Epithelial cell of prostate (primary cell): ENCODE measurements at places on chromosomes 12 and 14.

GRCh38 chr14:100554696-100555320, 32.4 kb downstream of the BEGAIN start:
- DNase-seq, result no peak

DNA sequence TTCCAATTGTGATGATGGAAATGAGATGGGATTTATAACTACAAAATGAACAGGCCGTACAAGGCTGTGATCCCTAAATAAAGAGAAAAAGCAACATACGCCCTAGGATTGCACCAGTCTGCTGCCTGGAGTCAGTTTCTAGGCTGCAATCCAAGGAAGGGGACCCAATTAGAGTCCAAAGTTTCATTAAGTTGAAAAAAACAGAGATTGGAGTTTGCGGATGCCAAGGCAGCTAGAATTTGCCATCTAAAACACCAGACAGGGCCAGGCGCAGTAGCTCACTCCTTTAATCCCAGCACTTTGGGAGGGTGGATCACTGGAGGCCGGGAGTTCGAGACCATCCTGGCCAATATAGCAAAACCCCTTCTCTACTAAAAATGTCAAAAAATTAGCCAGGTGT, 661.0 kb downstream of the RPS29 start:
- no peak for DNase-seq

DNA sequence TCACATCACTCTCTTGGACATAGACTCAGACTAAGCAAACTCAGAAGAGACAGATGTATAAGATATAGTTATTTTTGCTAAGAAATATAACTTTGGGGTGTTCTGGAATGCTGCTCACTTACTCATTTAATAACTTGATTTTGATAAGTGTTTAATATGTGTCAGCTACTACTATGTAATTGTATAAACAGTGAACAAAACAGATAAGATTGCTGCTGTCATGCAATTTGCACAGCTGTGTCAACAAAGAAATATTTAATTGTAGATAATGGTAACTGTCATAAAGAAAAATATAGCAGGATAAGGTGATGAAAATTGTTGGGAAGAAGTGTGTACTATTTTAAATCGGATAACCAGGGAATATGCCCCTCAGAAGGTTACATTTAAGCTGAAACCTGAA, 84.1 kb upstream of the ZDHHC17 start:
- DNase-seq, result no peak

DNA sequence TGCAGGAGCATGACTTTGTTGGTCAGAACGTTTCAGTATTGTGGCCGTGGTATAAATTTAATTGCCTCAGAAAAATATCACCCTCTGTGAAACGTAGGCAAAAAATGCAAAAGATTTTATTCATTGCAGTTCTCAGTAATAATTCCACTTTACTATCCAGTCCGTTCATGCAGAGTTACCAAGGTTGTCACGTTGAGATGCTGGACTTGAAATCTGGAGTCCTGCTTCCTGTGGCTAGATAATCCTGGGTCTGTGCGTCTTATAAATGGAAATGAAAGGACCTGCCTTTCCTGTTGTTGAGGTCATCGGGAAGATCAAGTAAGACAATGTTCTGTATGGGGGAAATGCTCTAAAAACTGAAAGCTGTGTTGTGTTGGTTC, 1.3 kb upstream of the AVPR1A start:
- no peak for DNase-seq

GRCh38 chr14:78302841-78303240, 132.7 kb downstream of the NRXN3 start:
- DNase-seq, result no peak

GRCh38 chr12:66823857-66824570, 145.1 kb upstream of the GRIP1 start:
- DNase-seq, result peak; percentile 85

- DNase-seq, result no peak
Observed at GRCh38 chr12:64558754-64559153, 51.5 kb upstream of the RASSF3 start.

DNA sequence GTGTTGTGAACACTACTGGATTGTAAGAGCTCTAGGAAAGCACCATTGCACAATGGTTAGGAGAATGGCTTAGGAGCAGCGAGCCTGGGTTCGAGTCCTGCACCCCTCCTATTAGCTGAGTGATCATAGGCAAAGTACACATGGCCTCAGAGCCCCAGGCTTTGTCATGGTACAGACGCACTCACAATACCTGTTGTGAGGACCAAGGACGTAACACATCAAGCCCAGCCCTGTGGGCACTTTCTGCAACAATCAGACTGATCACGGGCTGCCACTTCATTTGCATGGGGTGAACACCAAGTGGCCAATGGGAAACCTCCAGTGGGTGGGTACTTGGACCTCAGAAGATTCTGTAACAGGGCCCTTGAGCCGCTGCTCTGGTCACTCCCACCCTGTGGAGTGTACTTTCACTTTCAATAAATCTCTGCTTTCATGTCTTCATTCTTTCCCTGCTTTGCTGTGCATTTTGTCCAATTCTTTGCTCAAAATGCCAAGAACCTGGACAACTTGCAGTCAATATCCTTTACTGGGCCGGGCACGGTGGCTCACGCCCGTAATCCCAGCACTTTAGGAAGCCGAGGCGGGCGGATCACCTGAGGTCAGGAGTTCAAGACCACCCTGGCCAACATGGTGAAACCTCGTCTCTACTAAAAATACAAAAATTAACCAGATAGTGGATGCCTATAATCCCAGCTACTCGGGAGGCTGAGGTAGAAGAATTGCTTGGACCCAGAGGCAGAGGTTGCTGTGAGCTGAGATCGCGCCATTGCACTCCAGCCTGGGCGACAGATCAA, 28.2 kb downstream of the GLRX5 start:
- DNase-seq, result no peak

- DNase-seq, result no peak
Observed at GRCh38 chr12:125186471-125187147, 121.4 kb downstream of the AACS start.

GRCh38 chr12:58615047-58615446, 305.3 kb downstream of the LRIG3 start:
- no peak for DNase-seq

- no peak for DNase-seq
Observed at GRCh38 chr12:24630446-24630845, 318.5 kb downstream of the BCAT1 start.

DNA sequence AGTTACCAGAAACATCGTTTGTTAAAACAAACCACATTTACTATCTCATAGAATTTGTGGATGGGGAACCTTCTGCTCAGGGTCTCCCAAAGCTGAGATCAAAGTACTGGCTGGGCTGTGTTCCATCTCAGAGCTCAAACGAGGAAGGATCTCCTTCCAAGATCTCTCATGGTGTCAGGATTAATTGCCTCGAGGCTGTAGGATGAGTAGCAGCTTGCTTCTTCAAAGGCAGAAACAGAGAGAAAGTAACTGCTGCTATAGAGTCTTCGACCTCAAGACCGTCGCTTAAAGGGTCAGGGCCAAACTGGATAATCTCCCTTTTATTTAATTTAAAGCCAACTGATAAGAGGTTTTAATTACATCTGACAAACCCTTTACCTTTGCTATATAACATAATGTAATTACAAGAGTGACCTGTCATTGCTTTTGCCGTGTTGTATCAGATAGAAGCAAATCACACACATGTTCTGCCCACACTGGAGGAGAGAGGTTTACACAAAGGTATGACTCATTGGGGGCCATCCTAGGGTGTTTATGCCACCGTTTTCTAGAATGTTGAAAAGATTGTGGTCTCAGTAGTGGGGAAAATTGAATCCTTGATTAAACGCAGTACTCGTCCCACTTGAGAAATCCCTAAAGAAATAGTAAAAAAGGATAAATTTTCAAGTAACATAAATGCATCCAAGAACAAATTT, 868.8 kb upstream of the TMEM132C start:
- no peak for DNase-seq

DNA sequence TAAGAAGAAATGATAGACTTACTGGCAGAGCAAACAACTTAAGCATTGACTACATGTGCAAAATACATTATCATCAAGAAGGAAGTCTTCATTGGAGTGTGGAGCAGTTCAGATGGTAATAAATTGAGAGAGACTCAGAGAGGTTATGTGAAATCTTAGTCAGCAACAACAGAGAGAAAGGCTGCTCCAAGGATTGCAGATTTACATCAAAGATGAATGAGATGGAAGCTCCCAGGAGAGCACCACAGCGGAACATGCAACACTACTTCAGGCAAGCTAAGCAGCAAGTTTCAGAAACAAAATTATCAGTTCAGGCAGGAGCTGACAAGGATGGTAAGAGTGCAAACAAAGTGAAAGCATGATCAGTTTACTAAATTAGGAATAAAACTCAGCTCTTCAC, 882.3 kb downstream of the LRFN5 start:
- DNase-seq, result no peak

DNA sequence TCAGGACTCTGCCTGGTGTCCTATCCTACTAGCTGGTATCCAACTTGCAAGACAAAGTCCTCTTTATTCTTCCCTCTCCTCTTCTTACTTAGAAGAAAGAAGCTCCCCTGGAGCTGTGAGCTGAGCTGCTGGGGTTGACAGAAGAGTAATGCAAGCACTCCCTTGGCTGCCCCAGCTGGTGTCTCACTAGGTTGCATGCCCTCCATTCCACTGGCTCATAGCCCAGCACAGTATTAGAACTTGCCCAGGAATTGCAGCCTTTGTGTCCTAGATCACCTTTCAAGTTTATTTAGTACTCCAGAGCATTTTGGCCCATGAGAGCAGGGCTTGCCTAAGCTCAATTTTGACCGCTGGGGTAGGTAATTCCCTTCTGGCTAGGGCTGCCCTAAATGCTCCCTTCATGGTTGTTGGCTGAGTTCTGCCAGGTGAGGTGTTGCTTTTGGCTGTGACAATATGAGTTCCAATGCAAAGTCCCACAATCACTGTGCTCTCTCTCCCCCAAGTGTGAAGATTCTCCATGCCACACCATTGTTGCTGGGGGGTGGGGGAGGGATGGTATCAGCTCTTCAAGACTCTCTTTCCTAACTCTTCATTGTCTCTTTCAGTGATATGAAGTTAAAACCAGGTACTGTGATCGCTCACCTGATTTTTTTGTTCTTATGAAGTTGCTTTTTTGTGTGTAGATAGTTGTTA, 317.4 kb upstream of the DDHD1 start:
- DNase-seq, result no peak

DNA sequence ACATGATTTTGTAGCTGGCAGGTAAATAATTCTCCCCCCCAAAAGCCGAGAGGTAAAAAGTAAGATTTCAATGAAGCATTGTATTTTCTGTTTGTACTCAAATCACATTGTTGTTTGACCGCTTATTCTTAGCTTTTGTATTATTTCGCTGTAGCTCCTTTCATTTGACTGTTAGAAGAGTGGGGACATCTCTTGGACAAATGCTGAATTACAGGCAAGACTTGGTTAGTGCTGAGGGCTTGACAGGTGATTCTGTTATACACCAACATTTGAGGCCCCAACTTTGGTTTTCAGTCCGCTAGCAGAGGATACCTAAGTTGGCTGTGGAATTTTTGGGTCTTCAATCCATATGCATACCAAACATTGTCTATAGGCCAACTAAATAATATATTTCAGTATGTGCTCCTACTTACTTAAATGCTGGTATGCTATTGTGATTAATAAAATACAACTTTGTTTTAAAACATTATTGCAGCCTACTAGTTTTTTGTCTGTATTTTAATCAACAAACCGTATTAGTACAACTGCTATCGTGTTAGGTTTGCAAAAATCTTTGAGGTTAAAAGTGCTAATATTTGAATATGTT, 102.2 kb downstream of the ERC1 start:
- no peak for DNase-seq

- DNase-seq, result no peak
Observed at GRCh38 chr12:131104463-131105350, 151.0 kb downstream of the ADGRD1 start.

DNA sequence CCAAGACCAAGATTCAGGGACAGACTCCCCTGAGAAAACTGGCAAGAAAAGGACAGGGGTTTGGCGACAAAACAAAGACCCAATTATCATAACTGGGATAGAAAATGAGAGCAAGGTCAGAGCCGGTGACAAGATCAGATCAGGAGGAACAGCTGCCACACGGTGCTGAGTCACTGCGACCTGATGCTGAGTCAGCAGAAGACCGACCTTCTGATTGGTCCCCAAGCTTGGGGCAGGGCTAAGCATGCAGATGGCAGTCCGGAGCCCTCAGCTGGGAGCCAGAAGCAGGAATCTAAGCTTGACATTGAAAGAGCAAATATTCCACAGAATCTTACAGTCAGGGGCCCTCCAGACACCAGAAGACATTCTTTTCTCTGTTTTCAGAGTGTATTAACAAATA, 19.1 kb upstream of the ARMH4 start:
- peak; percentile 50 for DNase-seq

GRCh38 chr12:243381-243780, 19.3 kb downstream of the SLC6A13 start:
- DNase-seq, result no peak

DNA sequence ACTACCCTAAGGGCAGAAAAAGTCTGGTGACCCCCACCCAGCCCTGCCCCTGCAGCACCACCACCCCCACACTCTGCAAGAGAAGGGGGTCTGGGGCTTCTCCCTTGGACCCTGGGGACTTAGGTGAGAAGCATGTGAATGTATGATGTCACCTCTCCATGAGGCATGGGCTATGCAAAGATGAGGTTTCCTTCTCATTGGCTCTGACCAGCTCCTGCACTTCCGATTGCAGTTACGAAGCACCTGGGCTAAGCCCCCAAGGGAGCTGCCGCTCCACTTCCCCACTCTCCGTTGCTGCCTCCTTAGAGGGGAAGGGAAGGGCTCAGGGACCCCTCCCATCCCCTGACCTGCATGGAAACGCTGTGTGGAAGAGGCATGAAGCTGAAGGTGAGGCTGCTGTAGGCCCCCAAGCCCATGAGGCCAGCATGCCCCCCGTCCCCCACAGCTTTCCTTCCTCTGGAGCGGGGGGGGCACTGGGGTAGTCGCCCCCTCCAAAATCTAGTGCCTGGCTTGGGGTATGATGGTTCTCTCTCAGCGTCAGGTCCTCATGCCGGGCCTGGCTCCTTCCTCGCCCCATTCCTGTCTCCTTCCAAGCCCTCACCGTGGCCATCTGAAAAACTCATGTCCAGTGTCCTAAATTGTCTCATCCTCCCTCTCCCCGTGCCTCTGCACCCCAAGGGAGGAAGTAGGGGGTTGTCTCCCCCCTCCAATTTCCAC, 5.5 kb upstream of the DDX23 start:
- no peak for DNase-seq
